LoVo (cell line): ENCODE measurements at places on chromosomes 13 and 19.

DNA sequence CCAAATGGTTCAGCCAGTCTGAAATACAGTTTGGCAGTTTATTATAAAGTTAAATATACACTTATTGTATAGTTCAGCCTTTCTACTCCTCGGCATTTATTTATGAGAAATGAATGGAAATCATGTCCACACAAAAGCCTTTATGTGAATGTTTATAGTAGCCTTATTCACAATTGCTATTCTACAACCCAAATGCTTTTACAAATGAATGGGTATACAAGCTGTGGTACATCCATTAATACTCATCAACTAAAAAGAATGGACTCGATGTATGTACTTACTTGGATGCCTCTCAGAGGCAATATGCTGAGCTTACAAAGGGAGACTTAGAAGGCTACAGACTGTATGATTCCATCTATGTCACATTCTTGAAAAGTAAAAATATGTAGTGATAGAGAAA is 150.7 kb downstream of the NBEA start:
- DNase-seq, result no peak

DNA sequence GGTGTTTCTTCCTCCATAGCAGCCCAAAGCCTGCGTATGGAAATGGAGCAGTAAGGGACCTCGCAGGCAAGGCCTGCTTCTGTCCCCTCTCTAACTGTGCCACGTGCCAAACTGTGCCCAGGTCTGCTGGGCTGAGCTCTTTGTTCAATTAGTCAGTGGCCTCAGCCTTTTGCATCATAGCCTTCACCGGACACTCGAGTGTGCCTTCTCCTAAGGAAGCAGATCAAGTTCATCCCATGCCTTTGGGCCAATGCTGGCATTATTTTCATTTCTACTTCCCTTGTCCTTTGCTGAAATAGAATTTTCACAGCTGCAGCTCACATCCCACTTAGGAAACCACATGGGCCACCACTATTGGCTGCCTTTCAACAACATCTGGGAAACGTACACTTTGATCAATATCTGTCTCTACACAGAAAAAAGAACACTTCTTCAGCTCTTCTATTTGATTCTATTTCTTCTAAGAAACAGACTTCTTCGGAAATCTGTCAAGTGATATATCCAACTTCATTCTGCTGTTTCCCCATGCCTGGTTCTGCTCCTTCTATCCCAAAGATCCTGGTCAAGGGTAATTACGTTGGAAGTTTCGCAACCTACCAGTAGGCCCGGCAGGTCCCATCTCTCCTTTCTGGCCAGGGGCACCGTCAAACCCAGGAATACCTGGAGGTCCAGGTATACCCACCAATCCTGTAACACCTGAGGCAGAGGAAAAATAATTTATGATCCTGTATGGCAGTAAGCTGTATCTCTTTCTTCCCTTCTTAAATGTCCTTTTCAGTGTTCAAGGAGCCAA is 143.9 kb downstream of the COL4A1 start:
- no peak for DNase-seq

DNA sequence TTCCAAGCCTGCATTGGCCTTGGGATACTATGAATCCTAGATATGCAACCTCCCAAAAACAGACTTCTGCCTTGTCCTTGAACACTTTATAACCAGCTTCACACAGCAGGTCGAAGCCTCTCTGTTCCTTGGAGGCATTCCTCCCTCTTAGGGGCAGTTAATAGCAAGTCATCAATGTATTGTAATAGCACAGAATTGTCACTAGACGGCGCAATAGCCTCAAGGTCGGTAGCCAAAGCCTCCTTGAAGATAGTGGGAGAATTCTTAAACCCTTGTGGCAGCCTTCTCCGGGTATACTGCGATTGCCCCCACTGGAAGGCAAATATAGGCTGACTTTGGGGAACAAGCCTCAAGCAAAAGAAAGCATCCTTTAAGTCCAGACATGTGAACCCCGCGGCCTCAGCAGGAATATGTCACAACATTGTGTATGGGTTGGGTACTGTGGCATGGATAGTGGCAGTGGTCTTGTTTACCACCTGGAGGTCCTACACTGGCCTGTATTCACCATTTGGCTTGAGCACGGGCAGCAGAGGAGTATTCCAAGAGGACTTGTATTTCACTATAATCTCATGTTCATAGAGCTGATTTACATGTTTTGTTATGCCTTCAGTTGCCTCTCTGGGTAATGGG is 61.1 kb downstream of the ZNF431 start:
- DNase-seq, result no peak

DNA sequence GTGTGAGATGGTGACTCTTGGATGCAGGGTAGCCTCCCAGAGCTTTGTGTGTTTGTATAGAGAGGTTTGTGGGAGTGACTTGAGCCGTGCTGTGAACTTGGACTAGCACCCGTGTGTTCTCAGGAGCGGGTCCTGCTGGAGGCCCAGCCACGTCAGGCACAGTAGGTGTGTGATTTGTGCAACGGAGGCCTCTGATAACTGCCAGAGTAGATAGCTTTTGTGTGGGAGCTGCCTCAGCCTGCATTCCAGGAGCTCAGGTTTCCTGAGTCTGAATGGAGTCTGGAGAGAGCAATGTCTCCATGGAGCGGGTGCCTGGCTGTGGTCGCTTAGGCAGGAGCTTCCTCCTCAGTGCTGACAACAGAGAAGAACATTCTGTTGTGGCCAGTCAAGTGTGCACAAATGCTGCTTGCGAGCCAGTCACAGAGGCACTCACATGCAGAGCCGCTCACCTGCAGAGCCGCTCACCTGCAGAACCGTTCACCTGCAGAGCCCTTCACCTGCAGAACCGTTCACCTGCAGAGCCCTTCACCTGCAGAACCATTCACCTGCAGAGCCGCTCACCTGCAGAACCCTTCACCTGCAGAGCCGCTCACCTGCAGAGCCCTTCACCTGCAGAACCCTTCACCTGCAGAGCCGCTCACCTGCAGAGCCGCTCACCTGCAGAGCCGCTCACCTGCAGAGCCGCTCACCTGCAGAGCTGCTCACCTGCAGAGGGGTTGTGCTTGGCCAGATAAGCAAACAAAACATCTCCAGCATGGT is 32.6 kb downstream of the TFDP1 start:
- no peak for DNase-seq

GRCh38 chr19:14271840-14272239 is 65.9 kb upstream of the ADGRL1 start:
- DNase-seq, result no peak

DNA sequence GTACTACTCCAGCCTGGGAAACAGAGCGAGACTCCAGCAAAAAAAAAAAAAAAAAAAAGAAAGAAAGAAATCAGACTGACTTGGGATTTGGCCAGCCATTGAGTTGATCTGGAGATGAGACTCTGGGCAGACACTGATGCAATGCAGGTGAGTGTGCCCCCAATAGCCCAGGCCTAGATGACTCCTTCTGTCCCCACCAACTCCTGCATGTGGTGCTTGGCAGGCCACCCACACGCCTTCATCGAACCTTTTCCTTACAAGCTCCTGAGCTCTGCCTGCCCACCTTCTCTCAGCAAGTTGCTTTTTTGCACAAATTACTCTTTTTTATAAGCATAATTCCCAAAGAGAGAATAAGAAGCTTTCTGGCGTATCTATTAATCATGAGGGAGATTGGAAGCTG is 97.9 kb upstream of the MBNL2 start:
- DNase-seq, result no peak

- DNase-seq, result peak; percentile 53
Observed at GRCh38 chr19:18340990-18341868, 831 bp downstream of the PGPEP1 start.

DNA sequence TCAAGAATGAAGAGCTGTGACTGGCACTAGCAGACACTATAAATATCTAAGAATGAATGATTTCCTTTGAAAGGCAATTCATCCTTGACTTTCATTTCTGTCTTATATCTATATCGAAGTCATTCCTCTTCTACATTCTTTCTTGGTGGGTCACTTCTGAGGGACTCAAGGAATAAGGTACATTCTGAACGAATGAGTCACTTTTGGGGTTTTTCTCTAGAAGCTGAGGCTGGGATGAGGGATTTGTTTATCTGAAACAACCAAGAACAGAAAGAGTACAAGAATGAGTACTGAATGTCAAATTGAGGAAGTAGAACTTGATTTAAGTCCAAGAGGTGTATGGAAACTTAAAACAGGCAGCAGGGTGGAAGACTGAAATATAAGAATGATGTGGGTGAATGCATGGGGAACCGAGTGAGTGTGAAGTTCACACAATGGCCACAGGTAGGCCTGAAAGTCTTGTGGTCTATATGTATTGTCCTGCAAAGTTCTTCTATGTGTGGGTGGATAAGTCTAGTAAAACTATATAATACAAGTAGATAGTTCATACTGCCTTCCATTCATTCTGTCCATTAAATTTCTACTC is 343.9 kb downstream of the OXGR1 start:
- DNase-seq, result no peak

DNA sequence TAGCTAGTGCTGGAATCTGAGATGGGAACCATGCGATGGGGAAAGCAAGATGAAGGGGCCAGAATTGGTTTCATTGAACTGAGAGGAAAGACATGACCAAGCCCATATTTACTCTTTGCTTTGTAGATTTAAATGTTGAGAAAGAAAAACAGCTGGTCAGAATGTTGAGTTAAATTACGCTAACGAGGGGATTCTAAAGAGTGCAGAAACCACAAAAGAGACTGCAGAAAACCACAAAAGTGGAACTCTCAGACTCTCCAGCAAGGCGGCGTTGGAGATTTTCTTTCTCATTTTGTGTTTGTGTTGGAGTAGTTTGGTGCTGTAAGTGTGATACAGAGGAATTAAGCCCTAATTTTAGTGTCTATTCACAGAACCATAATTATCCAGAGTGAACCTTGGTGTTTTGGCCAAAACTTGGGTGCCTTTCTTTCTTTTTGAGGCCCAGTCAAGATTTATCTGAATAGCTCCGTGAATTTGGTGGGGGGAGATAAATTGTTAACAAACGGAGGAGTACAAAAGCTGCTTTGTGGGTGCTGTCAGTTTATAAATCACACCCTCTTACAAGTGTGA is 26.3 kb downstream of the SAE1 start:
- no peak for DNase-seq

DNA sequence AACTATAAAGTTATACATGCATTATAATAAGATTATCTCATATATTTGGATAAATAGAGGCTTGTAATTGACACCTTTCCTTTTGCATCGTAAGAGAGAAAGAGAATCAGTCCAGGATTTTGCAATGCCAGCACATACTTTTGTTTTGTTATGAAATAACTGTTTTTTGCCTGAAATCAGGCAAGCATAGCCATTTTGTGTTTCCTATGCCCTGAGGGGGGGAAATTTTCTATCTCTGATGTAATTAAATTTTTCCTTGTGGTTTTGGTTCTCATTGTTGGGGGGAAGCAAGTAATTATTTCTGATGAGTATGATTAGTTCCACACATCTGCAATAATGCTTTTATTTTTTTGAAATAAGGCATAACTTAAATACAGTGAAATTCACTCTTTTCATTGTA is 229.4 kb downstream of the NDFIP2 start:
- DNase-seq, result no peak

- DNase-seq, result no peak
Observed at GRCh38 chr13:27679396-27679795, 57.7 kb downstream of the POLR1D start.

- no peak for DNase-seq
Observed at GRCh38 chr13:106354961-106355360, 180.5 kb downstream of the EFNB2 start.

DNA sequence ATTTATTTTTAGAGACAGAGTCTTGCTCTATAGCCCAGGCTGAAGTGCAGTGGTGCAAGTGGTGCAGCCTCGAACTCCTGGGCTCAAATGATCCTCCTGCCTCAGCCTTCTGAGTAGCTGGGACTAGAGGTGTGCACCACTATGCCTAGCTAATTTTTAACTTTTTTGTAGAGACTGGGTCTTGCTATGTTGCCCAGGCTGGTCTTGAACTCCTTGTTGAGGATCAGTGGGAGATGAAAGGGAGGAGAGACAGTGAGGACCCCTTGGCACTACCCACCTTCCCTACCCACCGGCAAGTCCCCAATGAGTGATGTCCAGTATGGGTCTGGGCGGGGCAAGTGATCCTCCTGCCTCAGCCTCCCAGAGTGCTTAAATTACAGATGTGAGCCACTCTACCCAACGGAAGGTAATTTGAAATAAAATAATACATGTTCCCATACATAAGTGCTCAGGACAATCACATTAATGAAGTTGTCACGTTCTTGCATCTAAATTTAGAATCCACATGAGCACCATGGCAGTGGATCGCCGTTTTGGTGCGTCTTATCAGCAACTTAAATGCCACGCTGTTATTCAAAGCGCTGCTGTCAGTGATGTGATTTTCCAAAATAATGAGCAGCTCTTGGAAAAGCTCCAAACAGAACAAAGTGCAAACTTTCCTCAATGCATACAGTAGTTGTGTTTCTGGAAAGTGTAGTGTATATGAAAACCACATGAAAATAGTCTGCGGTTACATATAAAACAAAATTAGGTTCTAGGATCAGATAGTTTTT is 5.9 kb upstream of the ARL11 start:
- DNase-seq, result no peak

GRCh38 chr13:40399756-40400155 is 266.7 kb downstream of the FOXO1 start:
- DNase-seq, result no peak

DNA sequence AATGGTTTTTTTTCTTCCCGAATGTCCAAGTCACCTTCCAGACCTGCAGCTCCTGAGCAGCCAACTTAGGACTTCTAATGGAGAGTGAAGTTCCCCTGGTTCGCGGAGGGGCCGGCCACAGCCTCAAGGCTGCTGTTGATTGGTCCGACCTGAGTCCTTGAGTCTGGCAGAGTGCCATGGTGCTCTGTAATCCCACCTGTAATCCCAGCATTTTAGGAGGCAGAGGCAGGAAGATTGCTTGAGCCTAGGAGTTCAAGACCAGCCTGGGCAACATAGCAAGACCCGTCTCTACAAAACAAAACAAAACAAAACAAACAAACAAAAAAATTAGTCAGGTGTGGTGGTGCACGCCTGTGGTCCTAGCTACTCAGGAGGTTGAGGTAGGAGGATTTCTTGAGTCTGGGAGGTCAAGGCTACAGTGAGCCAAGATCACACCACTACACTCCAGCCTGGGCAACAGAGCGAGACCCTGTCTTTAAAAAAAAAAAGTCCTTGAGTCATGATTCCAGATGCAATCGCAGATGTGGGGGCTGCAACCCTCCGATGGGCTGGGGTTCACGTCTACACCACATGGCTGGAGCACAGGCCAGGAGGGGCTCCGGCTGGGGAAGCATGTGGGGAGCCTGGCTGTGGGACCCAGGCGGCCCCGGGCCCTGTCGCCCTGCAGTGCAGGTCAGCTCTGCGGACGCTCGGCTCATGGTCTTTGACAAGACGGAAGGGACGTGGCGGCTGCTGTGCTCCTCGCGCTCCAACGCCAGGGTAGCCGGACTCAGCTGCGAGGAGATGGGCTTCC is 17.7 kb downstream of the HPN start:
- no peak for DNase-seq
